Memory B cell (primary cell): ENCODE measurements at places on chromosomes 16 and 17.
A peak's percentile ranks its signal among the peaks of the same experiment; 100 is the strongest.

DNA sequence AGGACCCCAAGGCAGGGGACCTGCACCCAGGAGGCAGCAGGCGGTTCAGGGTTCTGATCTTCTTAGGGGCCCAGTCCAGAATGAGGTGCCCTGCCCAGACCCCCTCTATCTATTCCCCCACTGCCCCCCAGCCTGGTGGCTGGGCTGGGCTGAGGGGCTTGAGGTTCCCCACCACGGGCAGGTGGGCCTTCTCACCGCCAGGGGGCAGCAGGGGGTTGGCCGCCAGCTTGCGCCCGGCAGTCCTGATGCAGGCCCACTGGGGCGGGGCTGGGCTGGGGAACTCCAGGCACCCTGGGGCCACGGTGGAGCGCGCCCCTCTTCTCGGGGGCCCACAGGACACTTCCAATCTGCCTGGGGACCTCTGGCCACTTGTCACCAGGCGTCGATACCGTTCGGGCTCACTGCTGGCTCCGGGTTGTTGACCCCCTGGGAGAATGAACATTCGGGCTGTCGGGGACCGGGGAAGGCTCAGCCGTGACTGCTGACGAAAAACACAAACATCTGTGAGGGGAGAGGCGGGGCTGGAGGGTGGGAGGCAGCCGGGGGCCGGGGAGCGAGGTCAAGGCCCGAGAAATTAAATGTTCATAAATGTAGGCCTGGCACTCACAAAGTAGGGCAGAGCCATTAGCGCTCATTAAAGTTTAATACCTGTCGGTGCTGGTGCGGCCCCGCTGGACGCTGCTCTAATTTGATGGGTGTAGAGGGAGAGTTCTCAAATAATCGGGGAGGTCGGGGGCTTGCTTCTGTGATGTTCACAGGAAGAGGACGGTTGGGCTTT is 219.3 kb upstream of the GSE1 start:
- DNase-seq: peak; percentile 81

- no peak for DNase-seq
Observed at GRCh38 chr17:44940317-44940716, 7.3 kb downstream of the KIF18B start.

- no peak for DNase-seq
Observed at GRCh38 chr16:89847940-89848297, 19.6 kb downstream of the SPIRE2 start.

DNA sequence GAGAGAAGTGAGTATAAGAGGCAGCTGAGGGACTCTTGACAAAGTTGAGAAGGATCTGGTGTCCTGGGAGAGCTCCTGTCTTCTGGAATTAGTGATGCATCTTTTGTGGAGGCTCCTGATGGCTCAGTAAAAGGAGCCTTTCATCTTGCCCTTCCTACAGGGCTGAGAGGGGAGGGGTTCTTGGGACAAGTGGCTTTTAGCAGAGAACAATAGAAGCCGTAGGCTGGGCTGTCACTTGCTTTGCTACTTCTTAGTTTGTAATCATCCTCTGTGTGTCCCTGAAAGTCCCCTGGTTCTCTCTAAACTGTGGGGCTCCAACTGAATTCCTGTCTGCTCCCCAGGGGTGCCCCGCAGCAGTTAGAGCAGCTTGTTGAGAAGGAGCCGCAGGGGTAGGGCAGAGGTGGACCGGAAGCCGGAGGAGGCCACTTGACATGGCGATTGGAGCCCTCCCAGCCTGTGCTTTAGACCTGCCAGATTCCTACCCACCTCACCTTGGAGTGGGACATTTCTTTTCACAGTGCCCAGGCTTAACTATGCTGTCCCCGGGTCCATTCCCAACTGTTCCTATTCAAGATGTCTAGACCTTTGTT is 85.1 kb downstream of the PRKCA start:
- no peak for DNase-seq

GRCh38 chr16:21982108-21982507 is 18.8 kb downstream of the PDZD9 start:
- no peak for DNase-seq

DNA sequence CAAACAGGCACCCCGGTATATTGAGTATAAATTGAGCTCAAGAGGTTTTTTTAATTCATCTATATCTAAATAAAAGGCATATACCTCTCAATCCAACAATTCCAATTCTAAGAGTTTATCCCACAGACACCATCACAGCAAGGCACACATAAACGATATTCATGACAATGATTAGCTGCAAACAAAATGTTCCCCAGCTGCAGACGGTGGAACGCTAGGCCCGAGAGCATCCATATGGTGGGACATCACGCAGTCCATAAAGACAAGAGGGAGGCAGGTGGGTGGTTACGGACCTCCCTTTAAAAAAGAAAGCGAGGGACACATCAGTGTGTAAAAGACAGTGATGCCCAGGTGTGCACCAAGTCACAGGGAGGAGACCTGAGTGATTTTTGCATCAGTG is 28.1 kb downstream of the MEAK7 start:
- no peak for DNase-seq

DNA sequence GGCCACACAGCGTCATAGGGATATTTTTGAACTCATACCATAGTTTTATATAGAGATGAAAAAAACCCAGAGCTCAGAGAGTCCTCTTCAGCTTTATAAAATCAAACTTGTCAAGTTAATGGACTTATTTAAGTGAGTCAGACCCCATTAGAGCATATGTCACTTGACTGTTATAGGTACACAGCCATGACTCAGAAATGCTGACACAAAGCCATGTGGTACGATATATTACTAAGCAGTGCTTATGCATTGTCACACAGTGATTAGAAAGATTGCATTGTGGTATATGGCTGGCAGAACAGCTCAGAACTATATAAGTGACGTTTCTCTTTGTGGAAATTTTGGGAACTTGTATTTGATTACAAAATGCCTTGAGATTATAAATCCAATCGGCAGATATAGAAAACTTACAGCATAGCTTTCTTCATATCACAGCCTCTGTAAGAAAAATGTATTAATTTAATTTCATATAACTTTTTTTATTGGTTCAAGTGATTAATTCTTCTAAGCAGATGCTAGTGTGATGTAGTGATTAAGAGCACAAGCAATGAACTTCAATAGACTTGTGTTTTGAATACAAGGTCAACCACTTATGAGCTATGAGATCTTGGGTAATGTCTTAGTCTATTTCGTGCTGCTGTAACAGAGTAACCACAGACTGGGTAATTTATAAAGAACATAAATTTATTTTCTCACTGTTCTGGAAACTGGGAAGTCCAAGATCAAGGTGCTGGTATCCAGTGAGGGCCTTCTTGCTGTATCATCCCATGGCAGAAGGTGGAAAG is 25.8 kb upstream of the GINS3 start:
- no peak for DNase-seq

DNA sequence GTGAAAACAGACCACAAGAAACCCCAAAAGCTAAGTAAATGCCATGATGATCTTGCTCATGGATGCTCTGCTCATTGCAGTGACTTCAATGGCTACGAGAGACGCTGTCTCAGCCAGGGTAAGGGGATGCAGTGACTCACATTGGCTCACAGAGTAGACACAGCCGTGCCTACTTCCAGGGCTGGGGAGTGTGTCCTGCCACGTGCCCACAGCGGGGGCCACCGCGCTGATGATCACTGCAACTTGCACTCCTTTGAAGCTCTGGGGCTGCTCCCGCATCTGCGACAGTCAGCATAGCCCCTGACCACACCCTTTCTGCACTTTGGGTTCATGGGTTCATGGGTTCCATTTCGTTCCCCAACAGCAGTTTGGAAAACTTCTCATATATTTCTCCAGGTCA is 231.4 kb upstream of the RPL38 start:
- DNase-seq: no peak

DNA sequence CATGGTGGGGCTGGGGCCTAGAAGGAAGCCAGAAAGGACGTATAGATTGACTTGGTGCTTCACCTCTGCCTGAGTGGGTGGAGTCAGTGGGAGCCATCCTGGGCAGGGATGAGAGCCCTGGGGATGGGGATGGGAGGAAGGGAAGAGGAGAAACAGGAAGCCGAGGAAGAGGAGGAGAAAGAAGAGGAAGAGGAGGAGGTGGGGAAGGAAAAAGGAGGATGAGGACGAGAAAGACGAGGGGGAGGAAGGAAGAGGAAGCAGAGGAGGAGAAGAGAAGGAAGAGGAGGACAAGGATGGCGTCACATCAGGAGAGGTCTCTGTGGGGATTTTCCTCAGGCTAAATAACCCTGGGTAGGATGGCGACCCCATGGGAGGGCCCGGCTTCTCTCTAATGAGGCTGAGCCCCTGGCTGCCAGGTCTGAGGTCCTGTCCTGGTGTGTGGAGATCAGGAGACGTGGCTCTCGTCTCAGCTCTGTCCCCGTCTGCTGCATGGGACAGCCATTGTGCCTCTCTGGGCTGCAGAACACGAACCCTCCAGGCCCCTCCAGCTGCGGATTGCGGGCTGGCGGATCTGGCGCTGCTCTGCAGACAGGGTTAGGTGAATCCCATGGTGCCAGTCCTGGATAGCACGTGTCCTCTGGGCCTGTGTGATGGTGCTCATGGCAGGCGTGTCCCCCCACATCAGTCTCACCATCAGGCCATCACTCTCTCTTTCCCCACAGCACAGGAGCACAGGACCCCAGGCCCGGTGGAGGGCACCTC is 35.5 kb upstream of the MTSS2 start:
- DNase-seq: no peak

DNA sequence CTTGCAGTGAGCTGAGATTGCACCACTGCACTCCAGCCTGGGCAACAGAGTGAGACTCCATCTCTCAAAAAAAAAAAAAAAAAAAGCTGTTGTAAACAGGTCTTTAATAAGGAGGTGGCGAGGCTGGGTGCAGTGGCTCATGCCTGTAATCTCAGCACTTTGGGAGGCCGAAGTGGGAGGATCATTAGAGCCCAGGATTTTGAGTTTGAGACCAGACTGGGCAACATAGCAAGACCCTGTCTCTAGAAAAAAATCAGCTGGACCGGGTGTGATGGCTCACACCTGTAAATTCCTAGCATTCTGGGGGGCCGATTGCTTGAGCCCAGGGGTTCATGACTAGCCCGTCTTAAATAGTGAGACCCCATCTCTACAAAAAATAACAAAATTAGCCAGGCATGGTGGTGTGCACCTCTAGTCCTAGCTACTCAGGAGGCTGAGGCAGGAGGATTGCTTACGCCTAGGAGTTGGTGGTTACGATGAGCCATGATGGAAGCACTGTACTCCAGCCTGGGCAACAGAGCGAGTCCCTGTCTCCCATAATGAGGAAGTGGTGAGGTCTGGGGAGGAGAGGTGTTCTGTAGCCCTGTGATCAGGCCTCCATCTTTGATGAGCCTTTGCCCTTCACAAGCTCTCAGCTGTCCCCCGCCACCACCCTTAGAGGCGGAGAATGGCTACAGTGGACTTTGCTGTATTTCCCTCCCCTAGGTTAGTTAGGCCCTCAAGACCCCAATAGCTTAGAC is 36.2 kb downstream of the ZNF778 start:
- no peak for DNase-seq

DNA sequence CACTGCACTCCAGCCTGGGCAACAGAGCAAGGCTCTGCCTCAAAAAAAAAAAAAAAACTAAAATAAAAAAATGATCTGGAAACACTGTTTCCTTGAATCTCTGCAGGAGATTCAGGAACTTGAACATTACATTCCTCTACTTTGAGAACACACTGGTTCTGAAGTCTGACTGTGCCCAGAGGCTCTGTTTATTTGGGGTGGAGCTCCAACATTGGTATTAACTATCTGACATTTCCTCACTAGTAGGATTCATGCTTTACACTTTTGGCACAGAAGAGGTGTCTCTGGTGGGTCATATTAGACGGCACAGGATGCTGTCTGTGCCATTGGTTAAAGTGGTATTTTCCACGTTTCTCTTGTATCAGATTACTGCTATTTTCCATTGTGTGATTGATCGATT is 10.4 kb downstream of the SULT1A2 start:
- DNase-seq: no peak

GRCh38 chr16:89489898-89490438 is 393 bp downstream of the ANKRD11 start:
- no peak for DNase-seq

- no peak for DNase-seq
Observed at GRCh38 chr16:27853651-27854050, 209.9 kb downstream of the GSG1L start.

- no peak for DNase-seq
Observed at GRCh38 chr17:49548506-49549310, 27.0 kb upstream of the NXPH3 start.

GRCh38 chr17:68693466-68693865 is 92.3 kb upstream of the FAM20A start:
- DNase-seq: no peak

DNA sequence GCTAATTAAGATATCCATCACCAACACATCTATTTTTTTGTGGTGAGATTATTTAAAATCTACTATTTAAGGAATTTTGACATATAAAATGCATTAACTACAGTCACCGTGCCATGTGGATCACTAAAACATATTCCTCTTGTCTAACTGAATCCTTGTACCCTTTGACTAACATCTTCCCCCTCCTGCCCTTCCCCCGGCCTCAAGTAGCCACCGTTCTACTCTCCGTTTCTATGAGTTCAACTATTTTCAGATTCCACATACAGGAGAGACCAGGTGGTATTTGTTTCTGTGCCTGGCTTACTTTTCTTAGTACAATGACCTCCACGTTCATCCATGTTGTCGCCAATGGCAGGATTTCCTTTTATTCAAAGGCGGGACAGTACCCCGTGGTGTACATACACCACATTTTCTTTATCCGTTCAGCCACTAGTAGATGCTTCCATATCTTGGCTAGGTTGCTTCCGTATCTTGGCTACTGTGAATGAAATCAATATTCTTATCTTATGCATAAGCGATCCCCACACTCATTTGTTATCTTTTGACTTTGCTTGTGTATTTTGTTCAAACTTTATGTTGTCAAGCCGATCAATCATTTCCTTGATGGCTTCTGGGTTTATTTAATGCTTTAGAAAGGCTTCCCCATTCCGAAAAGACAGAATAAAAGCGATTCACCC is 134.7 kb downstream of the KCNJ12 start:
- DNase-seq: no peak

DNA sequence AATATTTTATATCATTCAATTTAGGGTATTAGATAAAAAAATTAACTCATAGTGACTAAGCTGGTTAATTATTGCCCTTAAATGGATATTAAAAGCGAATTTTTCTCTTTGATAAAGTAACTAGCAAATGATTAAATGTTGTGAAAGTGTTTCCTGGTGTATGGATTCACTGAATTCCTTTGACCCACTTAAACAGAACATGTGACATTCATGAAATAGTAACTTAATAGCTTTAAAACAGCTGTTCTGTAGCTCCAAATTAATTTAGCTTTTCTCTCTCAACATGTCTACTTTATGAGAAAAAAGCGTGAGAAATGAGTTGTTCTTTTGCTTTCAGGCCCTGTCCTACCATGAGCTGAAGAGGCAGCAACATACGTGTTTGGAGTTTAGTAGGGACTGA is 36.4 kb upstream of the APPBP2 start:
- DNase-seq: no peak

GRCh38 chr17:2400474-2400866 is 390 bp downstream of the MNT start:
- DNase-seq: peak; percentile 46
